CD4-positive, alpha-beta T cell treated with Interleukin-15 for 4 hours (primary cell): ENCODE measurements at places on chromosomes 7 and 10.

DNA sequence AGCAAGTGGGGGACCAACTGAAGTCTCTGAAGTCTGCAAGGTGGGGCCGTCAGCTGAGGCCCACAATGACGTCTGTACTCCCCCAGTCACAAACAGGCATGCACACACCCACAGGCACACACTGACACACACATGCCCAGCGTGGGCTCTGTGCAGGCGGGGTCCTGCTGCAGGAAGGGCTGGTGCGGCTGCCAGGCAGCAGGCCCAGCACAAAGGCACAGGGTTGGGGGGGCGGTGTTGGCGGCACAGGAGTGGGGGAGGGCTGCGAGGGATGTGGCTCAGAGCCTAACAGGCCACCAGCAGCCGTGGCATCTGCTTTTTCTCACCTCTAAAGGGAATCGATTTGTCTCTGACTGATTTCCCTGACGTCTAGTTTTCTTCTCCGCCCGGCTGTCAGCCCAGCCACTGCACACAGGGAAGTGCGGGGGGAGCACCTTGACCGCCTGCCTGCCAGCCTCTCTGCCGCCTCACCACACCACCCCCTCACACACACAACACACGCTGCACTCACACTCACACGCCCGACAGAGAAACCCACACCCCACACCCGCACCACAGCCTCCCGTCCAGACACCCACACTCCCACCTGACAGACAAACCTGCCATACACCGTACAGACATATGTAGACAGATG lies 43.5 kb upstream of the ZMIZ1 start:
- peak; percentile 35 for DNase-seq

GRCh38 chr10:62511238-62511637 lies 137.1 kb downstream of the ZNF365 start:
- no peak for DNase-seq

DNA sequence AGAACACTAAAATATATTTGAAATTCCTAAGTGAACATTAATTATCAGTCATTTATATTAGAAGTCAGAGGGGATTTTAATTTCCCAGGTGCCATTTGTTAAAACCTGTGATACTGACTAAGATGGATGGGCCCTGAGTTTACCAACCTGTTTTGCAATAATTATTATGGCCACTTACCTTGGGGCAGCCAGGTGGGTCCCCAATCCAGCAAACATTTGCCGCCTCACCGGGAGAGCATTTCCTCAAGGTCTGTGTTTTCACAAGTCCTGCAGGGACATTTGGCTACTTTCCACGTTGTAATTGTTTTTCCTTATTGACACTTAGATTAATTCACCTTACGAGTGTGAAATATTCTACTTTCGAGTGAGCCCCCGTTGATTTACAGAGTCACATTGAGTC lies 251.2 kb upstream of the PPP2R2D start:
- DNase-seq: no peak

DNA sequence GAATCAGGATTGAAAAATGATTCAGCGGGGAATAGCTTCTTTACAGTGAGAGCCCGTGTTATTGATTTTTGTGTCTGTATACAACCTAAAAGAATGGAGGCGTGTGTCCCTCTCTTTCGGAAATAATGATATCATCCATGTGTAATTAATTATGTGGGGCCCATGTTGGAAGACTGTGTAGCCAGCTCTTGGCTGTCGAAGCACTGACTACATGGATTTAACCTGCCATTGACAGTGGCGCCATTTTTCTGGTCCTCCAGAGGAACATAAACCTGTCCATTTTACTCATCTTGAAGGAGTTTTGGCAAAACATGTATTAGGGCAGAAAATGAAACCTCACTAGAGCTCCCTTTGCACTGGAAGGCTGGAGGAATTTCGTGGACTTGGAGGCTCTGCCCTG lies 119.6 kb downstream of the ITIH5 start:
- DNase-seq: no peak

DNA sequence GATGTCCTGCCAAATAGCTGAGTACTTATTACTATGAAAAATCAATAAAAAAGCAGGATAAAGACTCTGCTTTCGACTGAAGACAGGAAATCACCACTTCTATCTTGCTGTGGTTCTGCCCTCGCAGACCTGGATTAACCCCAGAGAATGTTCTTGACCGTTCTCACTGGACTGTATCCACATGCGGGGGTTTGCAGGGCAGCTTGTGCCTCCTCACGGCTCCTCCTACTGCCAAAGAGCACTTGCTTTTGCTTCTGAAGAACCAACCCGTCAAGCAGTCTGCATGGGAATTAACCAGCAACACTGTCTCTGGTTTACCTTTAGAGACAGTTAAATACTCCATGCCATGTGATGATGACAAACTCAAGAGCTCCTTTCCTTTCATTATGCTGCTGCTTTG lies 184.0 kb downstream of the GFRA1 start:
- no peak for DNase-seq

GRCh38 chr7:148615085-148615730 lies 24.6 kb downstream of the C7orf33 start:
- no peak for DNase-seq

DNA sequence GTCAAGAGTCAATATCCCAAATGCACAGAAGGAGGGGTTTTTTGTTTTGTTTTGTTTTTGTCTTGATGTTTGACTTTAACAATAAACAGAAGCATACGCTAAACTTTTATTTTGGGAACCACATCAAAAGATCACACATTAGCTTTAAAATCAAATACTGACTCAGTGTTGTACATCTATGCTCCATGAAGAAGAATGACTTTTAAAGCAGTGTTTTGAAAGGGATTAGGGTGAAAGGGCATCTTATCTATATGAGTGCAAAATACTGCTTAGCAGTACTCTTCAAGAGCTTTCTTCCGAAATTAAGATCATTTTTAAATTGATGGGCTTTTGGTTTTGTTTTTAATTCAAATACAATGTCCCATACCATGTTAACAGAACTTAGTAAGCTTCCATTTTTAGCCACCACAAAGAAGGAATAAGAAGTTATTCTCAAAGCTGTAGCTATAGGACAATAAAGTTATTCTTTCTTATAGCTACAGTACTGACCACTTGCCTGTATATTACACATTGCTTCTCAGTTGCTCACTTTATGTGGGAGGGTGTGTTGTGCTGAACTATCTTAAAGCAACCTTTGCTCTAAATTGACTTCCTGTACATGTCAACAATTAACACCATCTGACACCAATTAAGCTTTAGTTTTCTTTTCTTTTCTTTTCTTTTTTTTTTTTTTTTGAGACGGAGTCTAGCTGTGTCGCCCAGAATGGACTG lies 144.3 kb upstream of the KAT6B start:
- no peak for DNase-seq

DNA sequence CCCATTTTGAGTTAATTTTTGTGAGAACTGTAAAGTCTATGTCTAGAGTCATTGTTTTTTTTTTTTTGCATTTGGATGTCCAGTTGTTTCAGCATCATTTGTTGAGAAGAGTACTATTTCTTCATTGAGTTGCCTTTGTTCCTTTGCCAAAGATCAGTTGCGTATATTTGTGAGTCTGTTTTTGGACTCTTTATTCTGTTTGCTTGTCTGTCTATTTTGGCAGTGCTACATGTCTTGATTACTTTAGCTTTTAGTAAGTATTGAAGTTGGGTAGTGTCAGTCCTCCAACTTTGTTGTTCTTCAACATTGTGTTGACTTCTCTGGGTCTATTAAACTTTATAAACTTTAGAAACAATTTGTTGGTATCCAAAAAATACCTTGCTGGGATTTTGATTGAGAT lies 31.6 kb downstream of the CCDC7 start:
- no peak for DNase-seq

- DNase-seq: no peak
Measured at GRCh38 chr7:22343071-22343470, 13.9 kb downstream of the RAPGEF5 start.

GRCh38 chr7:25308906-25309705 lies 80.8 kb upstream of the NPVF start:
- DNase-seq: no peak

DNA sequence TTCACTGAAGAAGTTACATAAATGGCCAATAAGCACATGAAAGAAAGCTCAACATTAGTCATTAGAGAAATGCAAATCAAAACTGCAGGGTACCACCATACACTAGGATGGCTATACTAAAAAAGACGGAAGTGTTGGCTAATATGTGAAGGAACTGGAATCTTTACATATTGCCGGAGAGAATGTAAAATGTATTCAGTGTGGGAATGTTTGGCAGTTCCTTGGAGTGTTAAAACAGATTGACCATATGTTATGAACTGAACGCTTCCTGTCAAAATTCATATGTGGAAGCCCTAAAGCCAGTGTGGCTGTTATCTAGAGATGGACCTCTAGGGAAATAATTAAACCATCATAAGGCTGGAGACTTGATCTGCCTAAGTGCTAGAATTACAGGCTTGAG lies 33.1 kb downstream of the SUV39H2 start:
- no peak for DNase-seq

DNA sequence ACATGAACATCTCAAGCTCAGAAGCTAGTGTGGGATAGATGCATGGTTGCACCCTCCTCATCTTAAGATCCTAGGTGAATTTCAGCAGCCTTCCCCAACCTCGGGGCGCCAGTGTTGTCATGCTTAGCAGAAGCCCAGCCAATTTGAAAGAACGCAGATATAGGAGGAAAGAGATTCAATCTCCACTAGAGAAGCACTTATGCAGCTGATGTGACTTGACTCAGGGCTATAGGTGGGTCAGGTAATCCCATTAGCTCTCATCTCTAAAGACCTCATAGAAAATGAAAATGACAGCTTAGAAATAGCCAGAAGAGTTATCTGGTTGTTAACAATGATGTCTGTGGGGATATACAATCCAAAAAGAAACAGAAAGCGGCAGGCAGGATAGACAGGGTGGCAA lies 310.5 kb downstream of the GPAM start:
- no peak for DNase-seq

GRCh38 chr10:66680886-66681285 lies 244.9 kb upstream of the LRRTM3 start:
- DNase-seq: no peak

DNA sequence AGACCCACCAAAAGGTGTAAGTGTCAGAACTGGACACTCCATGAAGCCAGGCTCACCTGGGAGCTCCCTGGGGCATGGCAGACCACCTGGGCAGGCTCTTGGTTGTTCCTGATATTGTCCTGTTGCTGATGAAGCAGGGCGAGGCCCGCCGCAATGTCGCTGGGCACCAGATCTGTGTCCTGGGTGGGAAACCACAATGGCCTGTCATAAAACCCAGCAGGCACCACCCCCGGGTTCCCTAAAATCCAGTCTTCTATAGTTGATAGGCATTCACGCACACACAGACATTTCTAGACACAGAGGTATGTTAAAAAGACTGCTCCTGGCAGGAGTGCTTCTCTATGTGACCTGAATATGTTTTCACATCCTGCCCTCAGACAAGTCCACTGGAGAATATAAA lies 15.0 kb downstream of the DAGLB start:
- no peak for DNase-seq

DNA sequence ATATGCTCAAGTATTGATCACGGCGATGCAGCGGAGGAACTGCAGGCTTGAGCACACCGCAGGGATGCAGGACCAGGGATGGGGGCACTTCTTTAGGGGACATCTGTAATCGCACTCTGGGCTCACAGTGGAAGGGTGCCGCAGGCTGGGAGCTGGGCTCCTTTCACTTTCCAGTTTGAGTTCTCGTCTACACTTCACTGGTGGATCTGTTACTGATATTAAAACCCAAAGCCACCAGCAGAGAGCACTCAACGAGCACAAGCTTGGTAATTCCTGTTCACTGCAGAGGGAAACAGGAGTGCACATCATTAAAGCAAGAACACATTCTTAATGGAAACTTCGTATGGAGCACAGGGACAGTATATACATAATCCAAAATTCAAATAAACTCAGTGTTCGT lies 91.3 kb downstream of the PARD3 start:
- DNase-seq: no peak

DNA sequence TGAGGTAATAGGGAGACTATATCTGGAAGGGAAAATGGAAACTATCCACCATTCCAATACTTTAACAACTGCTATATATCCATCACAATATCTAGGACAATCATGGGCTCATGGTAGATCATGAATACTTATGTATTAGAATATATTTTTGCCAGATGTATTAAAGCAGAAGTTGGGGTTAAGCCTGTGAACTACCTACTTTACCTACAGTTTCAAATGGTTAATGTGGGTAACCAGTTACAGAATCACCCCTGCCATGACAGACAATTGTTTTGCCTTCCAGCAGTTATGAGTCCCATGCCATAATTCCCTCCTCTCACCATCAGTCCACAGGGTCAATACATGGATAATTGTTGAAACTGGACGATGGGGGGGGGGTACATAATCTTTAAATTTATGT lies 29.9 kb upstream of the RAPGEF5 start:
- DNase-seq: no peak
